Glutamatergic neuron (in vitro differentiated cells): ENCODE measurements at places on chromosomes 7 and 10. TPM values are rescaled to one million over a fixed set of nuclear protein-coding genes. Genes with fewer than 3 reads are reported as not detected.

Gene GIMAP1
- total RNA-seq, result not detected

Gene CYP3A7
- total RNA-seq, result not detected

Gene TUBB8
- total RNA-seq, result 1.1 TPM

Gene CHAT
- 15.4 TPM for total RNA-seq

Gene DGKI
- total RNA-seq, result 19.4 TPM

Gene HTR5A
- total RNA-seq, result 0.20 TPM

Gene METTL27
- 2.9 TPM for total RNA-seq

Gene OPALIN
- total RNA-seq, result not detected

Gene GTPBP10
- 18.7 TPM for total RNA-seq

Gene GIMAP2
- not detected for total RNA-seq

Gene SNCG
- total RNA-seq, result 431 TPM

Gene ABCC2
- total RNA-seq, result 0.39 TPM

Gene HABP2
- not detected for total RNA-seq

Gene AKR1C3
- total RNA-seq, result 0.49 TPM

Gene ARL5B
- 41.4 TPM for total RNA-seq
